Cerebellar cortex (tissue), 1 donor: ENCODE measurements at places on chromosomes 2 and 18.

GRCh38 chr2:231464576-231465540 lies 574 bp upstream of the NCL start:
- peak; percentile 97 for DNase-seq

- DNase-seq, result peak; percentile 33
These were observed 46.2 kb upstream of the MGAT5 start for GRCh38 chr2:134207589-134208209.

- no peak for DNase-seq
These were observed 38.9 kb downstream of the ADI1 start for GRCh38 chr2:3480352-3481010.

DNA sequence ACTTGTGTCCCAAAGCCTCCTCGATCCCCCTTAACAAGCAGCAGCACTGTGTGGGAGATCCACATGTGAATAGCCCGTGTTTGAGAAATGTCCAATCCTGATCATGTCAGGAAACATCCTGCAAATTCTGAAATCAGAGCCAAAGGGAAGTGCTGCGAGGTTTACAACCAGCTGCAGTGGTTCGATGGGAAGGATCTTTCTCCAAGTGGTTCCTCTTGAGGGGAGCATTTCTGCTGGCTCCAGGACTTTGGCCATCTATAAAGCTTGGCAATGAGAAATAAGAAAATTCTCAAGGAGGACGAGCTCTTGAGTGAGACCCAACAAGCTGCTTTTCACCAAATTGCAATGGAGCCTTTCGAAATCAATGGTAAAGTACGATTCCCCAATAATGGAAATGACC lies at the start of gene MARCO:
TSS of gene MARCO (plus strand) at position 164 of the 400 bp plus-strand sequence. CDS start at position 271, 107 bp downstream.
- DNase-seq, result no peak

DNA sequence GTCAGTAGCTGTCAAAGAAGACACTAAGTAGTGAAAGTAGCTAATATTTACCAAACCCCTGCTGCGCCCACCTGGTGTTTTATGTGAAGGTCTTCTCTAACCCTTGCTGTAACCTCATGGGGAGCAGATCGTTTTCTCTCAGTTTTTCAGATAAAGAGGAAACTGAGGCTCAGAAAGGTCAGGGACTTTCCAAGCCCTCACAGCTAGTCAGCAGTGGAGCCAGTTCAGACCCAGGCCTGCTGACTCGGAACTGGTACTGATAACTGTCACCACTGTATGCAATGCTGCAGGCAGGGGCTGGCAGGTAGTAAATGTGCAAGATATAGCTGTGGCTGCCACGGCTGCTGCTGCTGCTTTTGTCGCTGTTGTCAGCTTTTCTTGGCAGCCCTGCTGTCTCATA lies 69.1 kb downstream of the LRRFIP1 start:
- DNase-seq, result no peak

DNA sequence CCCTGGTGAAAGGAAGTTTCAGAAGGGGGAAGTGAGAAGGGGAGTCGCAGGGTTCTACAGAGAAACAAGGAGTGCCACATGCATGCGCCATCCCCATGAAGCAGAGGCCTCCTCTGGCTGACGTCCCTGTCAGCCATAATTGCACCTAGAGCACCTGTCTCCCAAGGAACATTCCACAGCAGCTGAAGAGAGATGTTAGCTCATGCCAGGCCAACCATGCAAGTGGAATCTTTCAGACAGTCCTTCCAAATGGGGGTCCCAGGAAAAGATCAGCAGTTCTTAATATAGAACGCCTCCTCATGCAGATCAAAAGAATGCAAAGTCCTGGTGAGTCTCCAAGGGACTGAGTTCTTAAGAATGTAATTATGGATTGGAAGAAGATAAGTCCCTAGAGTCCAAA lies 29.6 kb downstream of the MRO start:
- DNase-seq, result no peak

- no peak for DNase-seq
These were observed 317.1 kb upstream of the SPRED2 start for GRCh38 chr2:65749545-65749944.

DNA sequence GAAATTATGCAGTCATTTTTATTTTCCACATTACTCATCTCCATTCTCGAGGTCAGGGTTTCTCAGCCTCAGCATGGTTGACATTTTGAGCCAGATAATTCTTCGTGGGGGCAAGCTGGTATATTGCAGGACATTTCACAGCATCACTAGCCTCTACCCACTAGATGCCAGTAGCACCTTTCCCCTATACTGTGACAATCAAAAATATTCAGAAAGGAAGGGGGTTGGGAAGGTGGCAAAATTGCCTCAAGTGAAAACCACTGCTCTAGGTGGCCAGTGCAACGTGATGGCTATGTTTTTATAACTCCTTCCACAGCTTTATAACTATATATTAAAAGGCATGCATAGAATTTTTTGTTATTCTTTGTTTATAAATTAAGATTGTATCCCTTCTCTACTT lies 294.5 kb downstream of the CNTNAP5 start:
- DNase-seq, result no peak

- no peak for DNase-seq
These were observed 83.0 kb downstream of the COLEC12 start for GRCh38 chr18:417495-417894.

DNA sequence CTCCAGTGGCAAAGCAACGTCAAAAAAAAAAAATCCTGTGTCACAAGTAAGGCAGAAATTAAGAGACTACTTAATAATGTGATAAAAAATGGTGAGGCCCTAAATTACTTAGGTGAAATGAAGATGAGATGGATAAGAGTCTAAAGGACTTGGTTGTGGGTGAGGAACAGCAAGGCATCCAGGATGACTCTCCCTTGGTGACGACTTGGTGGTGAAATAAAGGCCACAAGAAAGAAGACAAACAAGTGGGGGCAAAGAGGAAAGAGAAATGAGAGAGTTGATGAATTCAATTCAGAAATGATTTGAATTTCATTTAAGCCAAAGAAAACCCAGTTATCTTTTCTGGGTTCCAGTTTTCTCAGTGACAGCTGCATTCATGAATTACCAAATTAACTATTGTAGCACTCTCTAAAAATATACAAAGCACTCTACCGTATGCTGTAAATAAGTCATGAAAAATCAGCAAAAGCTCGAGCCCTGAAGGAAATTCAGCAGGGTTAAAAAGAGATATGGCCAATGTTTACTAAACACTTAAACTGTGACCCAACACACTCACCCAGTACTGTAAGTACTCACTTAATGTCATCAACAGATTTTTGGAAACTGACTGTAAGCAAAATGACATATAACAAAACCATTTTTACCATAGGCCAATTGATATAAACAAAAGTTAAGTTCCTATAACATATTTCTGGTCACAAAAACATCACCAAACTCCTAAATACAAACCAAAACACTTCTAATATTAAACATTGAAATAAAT lies 1.4 kb downstream of the METTL8 start:
- DNase-seq, result no peak

- no peak for DNase-seq
These were observed 1674.8 kb upstream of the TMEFF2 start for GRCh38 chr2:193869564-193869963.

GRCh38 chr2:230762317-230762896 lies 49.8 kb downstream of the CAB39 start:
- DNase-seq, result peak; percentile 34

- no peak for DNase-seq
These were observed 447.9 kb downstream of the IRS1 start for GRCh38 chr2:226351711-226352110.

GRCh38 chr2:46376586-46376985 lies 79.4 kb downstream of the EPAS1 start:
- DNase-seq, result no peak

DNA sequence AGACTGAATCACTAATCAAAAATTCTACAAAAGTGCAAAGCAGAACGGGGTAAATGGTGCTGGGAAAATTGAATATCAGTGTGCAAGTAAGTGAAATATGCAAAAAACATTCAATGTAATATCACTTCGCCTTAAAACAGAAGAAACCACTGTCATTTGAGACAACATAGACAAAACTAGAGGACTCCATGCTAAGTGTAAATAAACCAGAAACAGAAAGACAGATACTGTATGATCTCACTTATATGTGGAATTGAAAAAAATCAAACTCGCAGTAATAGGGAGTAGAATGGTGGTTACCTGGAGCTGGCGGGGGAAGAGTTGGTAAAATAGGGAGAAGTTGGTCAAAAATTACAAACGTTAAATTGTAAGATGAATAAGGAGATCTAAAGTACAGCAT lies 1420.0 kb upstream of the CDH2 start:
- DNase-seq, result no peak

DNA sequence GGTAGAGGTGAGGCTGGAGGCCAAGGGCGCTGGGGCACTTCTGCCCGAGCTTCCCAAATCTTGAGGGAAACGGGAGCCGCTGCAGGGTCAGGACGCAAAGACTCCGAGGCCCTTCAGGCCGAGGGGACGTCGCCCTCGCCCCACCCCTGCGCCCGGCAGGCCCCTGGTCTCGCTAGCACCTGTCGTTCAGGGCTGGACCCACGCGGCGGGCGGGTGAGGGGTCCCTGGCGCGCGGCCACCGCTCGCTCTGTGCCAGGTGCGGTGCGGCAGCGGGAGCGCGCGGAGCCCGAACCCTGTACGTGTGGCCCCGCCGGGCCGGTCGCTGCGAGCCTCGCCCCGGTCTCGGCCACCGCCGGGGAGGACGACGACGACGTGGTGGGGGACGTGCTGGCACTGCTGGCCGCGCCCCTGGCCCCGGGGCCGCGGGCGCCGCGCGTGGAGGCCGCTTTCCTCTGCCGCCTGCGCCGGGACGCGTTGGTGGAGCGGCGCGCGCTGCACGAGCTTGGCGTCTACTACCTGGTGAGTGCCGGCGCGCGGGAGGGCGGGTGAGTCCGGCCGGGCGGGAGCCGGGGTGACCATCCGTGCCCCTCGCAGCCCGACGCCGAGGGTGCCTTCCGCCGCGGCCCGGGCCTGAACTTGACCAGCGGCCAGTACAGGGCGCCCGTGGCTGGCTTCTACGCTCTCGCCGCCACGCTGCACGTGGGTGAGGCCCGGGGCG lies 4.9 kb downstream of the ERFE start:
- DNase-seq, result no peak

DNA sequence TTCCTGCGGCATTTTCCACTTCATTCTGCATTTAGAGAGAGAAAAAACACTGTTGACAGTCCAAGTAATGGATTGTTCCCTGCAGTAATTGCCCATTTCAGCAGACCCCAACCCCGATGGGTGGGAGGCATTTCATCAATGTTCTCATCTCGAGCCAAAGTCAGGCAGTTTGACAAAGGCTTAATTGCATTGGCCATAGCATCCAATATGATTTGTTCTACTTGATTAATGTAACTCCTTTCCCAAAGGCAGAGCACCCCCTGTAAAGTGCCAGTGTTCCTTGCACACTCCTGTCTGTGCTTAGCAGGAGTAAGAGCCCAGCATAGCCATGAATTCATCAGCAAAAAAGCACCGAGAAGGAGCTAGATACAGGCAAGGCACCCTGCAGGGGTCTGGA lies 174.4 kb downstream of the SEPTIN10 start:
- no peak for DNase-seq

- DNase-seq, result no peak
These were observed 102.6 kb upstream of the ITGA4 start for GRCh38 chr2:181354626-181355025.

GRCh38 chr2:148824190-148824589 lies 50.8 kb upstream of the KIF5C start:
- DNase-seq, result no peak

DNA sequence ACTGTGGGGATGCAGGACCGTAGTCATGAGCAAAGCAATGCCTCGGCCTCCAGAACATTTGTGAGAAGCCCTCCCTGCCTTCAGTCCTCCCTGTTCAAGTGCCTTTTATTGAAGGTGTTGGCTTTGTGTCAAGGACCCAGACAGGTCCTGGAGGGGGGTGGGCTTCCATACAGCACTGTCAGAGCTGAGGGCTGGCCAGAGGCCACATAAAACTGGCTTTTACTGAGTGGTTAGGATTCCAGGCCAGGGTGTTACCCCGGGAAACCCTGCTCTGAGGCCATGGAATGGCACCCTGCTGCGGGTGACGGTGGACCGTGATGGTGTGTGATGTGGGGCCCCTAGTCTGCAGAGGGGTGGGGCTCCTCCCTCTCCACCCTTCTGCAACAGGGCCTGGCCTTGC lies 41.6 kb downstream of the TOGARAM2 start:
- DNase-seq, result no peak

- no peak for DNase-seq
These were observed 1920.1 kb upstream of the CELF4 start for GRCh38 chr18:39485696-39486095.

GRCh38 chr2:21772624-21773023 lies 648.9 kb downstream of the TDRD15 start:
- no peak for DNase-seq

DNA sequence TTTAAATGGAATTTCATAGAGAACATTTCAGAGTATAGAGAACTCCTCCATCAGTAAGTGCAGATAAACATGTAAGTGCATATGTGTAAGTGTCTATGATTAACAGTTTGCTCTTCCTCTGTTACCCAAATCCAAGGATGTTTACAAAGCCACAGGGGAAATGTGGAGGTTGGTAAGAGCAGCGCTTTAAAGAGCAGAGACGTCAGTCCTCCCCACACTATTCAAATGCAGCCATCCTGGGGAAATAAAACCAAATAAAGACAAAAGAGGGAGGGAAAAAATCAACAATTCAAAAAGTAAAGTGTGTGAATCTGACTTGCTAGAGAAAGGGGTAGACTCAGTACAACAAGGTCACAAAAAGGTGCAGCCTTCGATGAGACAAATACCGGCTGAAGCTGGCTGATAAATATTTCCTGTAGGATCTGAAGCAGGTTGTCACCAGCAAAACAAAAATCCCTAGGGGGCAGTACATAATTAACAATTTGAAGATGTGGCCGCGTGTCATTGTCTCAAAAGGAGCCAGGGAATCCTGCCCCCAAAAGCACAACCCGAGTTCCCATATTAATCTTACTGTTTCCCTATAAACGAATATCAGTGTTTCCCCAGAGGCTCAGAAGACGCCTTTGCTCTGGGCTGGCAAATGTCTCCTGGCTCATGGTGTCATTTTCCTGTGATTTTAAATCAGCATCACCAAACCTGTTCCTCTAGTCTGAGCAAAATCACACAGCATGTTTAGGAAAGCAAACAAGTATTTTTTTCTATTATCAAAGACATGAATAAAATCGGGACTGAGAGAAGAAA lies 216.5 kb downstream of the CDCA7 start:
- peak; percentile 6 for DNase-seq

DNA sequence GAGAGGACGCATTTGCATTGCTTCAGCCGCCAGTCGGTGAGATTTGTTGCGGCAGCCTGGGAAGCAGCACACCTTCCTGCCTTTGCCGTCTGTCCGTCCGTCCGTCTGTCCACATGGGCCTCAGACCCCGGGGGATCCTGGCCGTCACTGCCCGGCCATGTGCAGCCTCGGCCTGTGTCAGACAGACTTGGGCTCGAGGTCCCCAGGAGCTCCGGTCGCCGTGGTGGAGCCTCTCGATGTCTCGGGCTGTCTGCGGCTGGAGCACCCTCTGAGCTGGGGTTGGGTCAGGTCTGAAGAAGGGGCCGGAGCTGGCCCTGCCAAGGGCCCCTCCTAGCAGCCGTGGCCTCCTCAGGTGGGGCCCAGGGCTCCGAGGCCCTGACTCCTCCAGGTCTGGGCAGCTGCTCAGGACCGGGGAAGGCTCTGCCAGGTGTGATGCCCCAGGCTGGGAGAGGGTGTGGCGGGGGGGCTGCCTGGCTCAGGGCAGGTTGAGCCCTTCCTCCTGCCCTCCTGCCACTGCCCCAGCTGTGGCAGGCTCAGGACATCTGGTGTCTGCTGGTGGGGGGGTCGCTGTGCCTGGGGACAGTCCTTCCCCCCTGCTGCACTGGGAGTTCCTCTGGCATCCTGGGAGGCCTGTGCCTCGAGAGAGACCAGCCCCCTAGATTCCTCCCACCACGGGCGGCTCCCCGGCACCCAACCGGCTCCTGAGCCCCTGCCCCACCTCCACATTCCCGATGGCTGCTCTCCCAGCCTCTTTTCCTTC lies 11.8 kb downstream of the NEU4 start:
- no peak for DNase-seq
